ENCODE measurements at places on chromosomes 1 and 21. TPM values are rescaled to one million over a fixed set of nuclear protein-coding genes. Genes with fewer than 3 reads are reported as not detected.

The GUCA2A gene
- not detected for total RNA-seq

The RNF207 gene
- 95.4 TPM for total RNA-seq

The TMPRSS15 gene
- 0.12 TPM for total RNA-seq

The LCE1C gene
- total RNA-seq, result not detected

The C8A gene
- not detected for total RNA-seq

The TMEM269 gene
- not detected for total RNA-seq

The IFI44 gene
- 7.1 TPM for total RNA-seq

The PRELP gene
- total RNA-seq, result not detected

GRCh38 chr1:101282314-101283038 lies 45.7 kb downstream of the S1PR1 start:
- DNase-seq, result no peak
- no peak overlapping the region for H3K27ac ChIP-seq
- no peaks in the 10 kb centered on the region for H3K36me3 ChIP-seq
- peaks cover 9% of the 10 kb centered on the region for H3K4me1 ChIP-seq
- H3K27me3 ChIP-seq, result no peaks in the 10 kb centered on the region

DNA sequence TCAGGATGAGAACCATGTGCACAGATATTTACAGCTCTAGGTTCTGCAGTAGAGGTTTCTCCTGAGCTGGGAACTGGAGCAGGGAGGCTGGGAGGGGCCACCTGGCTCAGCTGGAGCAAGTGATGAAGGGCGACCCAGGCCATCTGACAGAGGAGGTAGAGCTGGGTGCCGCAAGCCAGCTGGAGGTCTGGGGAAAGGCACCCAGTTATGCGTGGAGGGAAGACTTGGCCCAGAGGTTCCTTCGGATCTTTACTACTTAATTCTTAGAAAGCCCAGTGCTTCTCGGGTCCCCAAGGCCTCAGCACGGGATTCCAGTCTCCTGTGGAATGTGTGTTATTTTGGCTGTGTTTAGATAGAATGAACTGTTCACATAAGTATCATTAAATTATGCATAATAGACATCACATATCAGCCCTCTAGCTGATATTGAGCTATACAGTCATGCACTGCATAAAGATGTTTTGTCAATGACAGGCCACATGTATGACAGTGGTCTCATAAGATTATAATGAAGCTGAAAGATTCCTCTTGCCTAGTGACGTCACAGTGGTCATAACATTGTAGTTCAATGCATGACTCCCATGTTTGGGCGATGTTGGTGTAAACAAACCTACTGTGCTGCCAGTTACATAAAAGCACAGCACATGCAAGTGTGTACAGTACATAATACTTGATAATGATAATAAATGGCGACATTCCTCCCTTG lies 245.1 kb downstream of the RHOU start:
- no peak overlapping the region for H3K4me3 ChIP-seq
- no peak for DNase-seq
- no peaks in the 10 kb centered on the region for H3K36me3 ChIP-seq
- H3K27ac ChIP-seq, result no peak overlapping the region
- H3K4me1 ChIP-seq, result no peaks in the 10 kb centered on the region

DNA sequence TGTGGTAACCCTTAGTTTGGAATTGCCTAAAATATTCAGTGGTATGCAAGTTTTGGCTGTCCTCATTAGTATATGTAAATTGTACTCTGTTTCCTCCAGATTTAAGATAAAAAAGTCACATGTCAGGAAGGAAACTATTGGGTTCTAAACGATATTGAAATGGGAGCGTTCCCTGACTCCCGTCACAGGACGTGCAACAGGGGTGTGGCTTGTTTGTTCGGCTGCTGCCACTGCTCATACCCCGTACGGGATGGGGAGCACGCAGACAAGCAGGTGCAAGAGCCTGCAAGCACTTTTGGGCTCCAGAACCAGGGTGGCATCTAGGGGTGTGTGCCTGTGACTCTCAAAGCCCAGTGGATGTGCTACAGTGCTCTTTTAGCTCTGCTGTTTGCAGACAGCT lies 6.2 kb upstream of the PAPPA2 start:
- no peaks in the 10 kb centered on the region for H3K36me3 ChIP-seq
- H3K4me3 ChIP-seq, result no peak overlapping the region
- no peaks in the 10 kb centered on the region for H3K27me3 ChIP-seq
- DNase-seq, result no peak
- no peak overlapping the region for H3K27ac ChIP-seq

GRCh38 chr21:14572204-14572780 lies 26.2 kb upstream of the SAMSN1 start:
- H3K36me3 ChIP-seq, result no peaks in the 10 kb centered on the region
- H3K4me1 ChIP-seq, result no peaks in the 10 kb centered on the region
- no peak for DNase-seq

DNA sequence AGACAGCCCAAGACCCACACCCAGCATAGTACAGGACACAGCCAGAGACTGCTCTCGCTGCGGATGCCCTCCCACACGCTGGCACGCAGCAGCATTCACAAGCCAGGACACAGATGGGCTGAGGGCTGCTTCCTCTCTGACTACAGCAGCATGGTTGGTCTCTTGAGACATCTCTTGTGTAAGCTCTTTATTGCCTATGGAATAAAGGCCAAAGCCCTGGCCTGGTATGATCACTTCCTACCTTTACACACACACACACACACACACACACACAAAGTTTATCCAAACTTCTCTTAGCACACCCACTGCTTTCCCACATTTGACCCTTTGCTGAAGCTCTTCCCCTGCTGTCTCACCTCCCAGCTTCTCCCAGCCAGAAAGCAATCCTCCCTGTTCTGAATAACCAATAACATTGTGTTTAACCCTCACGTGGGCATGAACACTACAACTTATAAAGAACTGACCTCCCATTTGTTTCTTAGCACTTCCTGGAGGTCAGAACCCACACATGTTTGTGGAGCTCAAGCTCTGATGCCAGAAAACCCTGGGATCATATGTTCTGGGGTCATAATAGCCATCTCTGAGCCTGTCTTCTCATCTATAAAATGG lies 1.2 kb upstream of the LUZP1 start:
- H3K4me3 ChIP-seq, result no peak overlapping the region
- no peak for DNase-seq
- H3K27ac ChIP-seq, result no peak overlapping the region
- peaks cover 12% of the 10 kb centered on the region for H3K4me1 ChIP-seq
- H3K36me3 ChIP-seq, result no peaks in the 10 kb centered on the region

DNA sequence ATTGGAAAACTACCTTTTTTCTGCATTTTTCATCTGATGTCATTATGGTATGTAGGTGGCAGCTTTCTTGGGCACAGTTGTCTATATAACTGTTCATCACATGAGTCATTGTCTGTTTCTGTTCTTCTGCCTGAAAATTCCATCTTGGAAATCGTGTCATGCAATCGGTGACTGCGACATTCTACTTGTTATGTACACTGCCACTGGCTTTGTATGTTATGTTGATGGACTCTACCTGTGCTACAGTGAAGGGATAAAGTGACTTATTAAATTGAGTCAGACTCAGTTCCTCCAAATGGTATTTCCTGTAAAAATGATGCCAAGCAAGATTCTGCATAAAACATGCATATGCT lies 8.6 kb downstream of the SMAP2 start:
- H3K27me3 ChIP-seq, result no peaks in the 10 kb centered on the region
- peak overlapping the region; percentile 99 for H3K27ac ChIP-seq
- no peaks in the 10 kb centered on the region for H3K36me3 ChIP-seq
- H3K4me1 ChIP-seq, result peaks cover 77% of the 10 kb centered on the region
- H3K4me3 ChIP-seq, result peak overlapping the region; percentile 55

- DNase-seq, result peak; percentile 84
- H3K27me3 ChIP-seq, result no peaks in the 10 kb centered on the region
- peak overlapping the region; percentile 86 for H3K4me3 ChIP-seq
- peak overlapping the region; percentile 99 for H3K27ac ChIP-seq
- H3K4me1 ChIP-seq, result peaks cover 56% of the 10 kb centered on the region
Observed at GRCh38 chr1:156750191-156750672, 1.2 kb downstream of the HDGF start.

DNA sequence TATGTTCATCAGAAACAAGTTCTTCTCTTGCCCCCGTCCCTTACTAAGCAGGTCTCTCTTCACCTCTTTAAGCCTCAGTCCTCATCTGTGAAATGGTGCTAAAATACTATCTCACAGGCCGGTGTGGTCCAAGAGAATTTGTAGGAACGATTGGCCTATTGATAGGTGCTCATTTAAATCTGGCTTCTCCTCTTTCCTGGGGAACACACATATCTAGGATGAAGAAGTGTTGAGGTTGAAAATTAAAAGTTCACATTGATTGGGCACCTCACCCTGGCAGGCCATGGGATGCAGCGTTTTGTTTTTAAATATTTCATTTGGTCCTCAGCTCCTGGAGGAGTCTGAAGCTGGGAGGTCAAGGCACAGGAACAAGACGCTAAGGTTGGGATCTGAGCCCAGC lies 8.9 kb upstream of the TAS1R2 start:
- H3K4me1 ChIP-seq, result no peaks in the 10 kb centered on the region
- H3K36me3 ChIP-seq, result no peaks in the 10 kb centered on the region
- H3K4me3 ChIP-seq, result no peak overlapping the region
- H3K27ac ChIP-seq, result no peak overlapping the region
- DNase-seq, result no peak

DNA sequence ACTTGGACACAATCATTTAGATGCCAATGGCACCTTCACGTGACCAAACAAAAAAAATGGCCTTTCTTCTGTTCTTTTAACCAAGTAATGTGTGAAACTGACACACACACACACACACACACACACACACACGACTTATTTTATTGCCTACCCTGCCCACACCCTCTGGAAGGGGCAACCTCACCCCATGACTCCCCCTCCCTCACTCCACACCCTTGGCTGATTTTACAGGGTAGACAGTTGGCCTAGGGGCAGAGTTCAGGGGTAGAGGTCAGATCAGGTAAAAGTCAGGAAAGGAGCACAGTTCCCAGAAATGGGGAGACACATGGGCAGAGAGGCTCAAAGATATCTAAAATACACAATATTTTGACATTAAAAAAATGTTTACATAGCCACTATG lies 144.8 kb upstream of the GJB5 start:
- no peaks in the 10 kb centered on the region for H3K4me1 ChIP-seq
- DNase-seq, result no peak
- H3K27ac ChIP-seq, result no peak overlapping the region
- no peak overlapping the region for H3K4me3 ChIP-seq
- H3K27me3 ChIP-seq, result peaks cover 80% of the 10 kb centered on the region
- H3K36me3 ChIP-seq, result no peaks in the 10 kb centered on the region

DNA sequence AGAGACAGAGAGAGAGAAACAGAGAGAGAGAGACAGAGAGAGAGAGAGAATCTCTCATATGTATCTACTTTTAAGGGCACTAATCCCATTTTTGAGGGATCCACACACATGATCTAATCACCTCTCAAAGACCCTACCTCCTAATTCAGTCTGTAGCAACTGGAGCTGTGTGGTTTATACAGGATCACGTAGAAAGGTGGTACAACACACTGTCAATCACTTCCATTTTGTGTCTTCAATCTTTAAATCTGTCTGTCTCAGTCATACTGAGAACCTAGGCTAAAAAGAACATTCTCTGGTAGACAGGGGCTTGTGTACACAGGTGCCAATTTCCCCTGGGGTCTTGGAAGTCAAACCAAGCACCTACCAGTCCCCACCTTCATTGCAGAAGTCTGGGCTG lies 229.9 kb downstream of the TGFB2 start:
- no peaks in the 10 kb centered on the region for H3K36me3 ChIP-seq
- no peak for DNase-seq
- H3K27me3 ChIP-seq, result no peaks in the 10 kb centered on the region
- no peak overlapping the region for H3K4me3 ChIP-seq

DNA sequence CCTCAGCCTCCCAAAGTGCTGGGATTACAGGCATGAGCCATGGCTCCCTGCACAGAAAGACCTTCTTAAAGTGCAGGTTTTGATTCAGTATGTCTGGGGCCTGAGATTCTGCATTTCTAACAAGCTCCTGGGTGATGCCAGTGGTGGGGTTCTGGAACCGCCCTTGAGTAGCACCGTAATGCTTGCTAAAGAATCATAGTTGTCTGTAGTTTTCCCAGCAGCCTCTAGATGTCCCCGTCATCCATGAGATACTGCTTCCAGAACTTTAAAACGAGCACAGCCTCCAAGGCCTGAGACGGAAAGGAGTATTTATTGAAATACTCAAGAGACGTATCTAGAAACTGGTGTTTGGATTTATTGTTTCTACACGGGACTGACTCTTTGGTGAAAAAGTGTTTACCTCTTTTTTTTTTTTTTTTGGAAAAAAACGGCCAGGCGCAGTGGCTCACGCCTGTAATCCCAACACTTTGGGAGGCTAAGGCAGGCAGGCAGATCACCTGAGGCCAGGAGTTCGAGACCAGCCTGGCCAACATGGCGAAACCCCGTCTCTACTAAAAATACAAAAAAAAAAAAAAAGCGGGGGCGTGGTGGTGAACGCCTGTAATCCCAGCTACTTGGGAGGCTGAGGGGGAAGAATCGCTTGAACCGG lies 2.6 kb upstream of the TOR3A start:
- H3K4me1 ChIP-seq, result peaks cover 35% of the 10 kb centered on the region
- DNase-seq, result peak; percentile 75
- no peak overlapping the region for H3K27ac ChIP-seq
- H3K4me3 ChIP-seq, result no peak overlapping the region

DNA sequence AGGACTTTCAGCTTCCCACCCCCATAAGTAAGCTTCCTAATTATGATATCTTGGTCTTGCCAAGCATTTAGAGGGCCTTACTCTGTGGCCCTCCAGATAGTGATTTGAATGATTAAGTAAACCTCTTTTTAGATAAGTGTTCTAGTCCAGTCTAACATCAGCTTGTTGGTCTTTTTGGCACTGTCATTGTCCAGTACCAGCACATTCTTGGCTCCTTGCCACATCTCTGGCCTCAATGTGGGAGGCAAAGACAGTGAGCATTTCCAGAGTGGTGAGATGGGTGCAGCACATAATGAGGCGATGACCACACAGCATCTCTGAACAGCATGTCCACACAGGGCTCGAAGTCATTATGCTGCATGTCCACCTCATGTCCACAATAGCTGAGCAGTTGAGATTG lies 6.1 kb downstream of the CAPZA1 start:
- H3K27ac ChIP-seq, result no peak overlapping the region
- H3K27me3 ChIP-seq, result no peaks in the 10 kb centered on the region
- H3K36me3 ChIP-seq, result peaks cover 14% of the 10 kb centered on the region
- H3K4me3 ChIP-seq, result no peak overlapping the region

DNA sequence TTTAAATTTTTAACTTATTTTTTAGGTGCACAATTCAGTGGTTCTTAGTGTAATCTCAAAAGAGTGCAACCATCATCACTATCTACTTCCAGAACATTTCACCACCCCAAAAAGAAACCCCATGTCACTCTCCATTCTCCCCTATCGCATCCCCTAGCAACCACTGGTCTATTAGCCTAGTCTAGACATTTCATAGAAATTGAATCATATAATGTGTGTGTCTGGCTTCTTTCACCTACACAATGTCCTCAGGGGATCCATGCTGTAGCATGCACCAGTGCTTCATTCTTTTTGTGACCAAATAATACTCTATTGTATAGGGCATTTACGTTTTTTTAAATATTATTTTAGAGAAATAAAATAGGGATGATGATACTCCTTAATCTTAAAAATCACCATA lies 64.7 kb downstream of the JAK1 start:
- H3K4me3 ChIP-seq, result no peak overlapping the region
- H3K4me1 ChIP-seq, result peaks cover 36% of the 10 kb centered on the region
- no peak overlapping the region for H3K27ac ChIP-seq
- no peaks in the 10 kb centered on the region for H3K36me3 ChIP-seq
- no peaks in the 10 kb centered on the region for H3K27me3 ChIP-seq
- DNase-seq, result no peak

- H3K4me3 ChIP-seq, result no peak overlapping the region
- 0 out of 2 replicates have a peak, but pooled peaks cover under 1% of the 10 kb centered on the region for H3K4me1 ChIP-seq
- no peaks in the 10 kb centered on the region for H3K27me3 ChIP-seq
- no peak for DNase-seq
Observed at GRCh38 chr1:109799445-109799844, 35.7 kb upstream of the EPS8L3 start.

- no peak for DNase-seq
- H3K4me1 ChIP-seq, result no peaks in the 10 kb centered on the region
- H3K27ac ChIP-seq, result no peak overlapping the region
- no peak overlapping the region for H3K4me3 ChIP-seq
- 0 out of 2 replicates have a peak, but pooled peaks cover 8% of the 10 kb centered on the region for H3K27me3 ChIP-seq
- H3K36me3 ChIP-seq, result no peaks in the 10 kb centered on the region
Observed at GRCh38 chr1:222057162-222057561, 315.3 kb upstream of the DUSP10 start.
